ENCODE measurements at places on chromosomes 11 and 22.

DNA sequence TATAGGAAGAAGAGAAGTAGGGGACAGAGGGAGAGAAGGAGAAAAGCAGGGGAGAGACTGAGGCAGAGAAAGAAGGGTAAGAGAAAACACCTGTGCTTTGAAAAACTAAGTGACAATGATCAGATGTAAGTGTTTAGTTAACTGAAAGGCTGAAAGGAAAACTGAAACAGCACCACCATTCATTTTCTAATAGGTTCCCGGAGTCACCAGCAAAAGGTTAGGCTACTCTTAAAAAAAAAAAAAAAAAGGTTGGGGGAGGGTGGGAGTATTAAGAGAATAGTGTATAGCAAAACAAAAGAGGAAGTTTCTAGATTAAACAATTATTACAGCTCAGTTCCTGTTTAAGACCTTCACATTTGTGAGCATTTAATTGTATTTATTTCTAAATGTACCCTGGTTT, 113.8 kb downstream of the CADM1 start:
- DNase-seq: no peak

- no peak for DNase-seq
Observed at GRCh38 chr11:2685566-2686359, 14.0 kb downstream of the KCNQ1OT1 start.

GRCh38 chr22:35961480-35962295, 66.9 kb downstream of the RBFOX2 start:
- DNase-seq: no peak

GRCh38 chr11:89521792-89522191, 30.6 kb upstream of the NOX4 start:
- DNase-seq: no peak

- no peak for DNase-seq
Observed at GRCh38 chr11:77568306-77568705, 21.4 kb upstream of the AQP11 start.

- no peak for DNase-seq
Observed at GRCh38 chr11:70862093-70862492, 390.3 kb downstream of the SHANK2 start.

DNA sequence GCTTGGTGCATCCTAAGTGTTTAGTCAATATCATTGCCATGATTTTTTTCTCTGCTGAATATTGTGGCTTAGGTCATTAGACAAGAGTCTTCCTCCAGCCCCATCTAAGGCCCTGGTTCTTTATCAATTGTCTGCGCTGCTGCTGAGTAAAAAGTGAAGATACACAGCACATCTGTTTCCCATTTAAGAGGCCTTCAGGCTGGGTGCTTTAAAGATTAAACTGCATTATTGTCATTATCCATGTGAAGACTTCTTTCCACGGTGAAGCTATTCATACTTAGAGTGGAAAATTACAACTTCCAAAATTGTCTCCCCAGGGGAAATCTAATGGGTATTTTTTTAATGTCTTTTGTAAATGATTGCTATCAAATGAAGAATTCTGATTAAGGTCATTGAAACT, 719.8 kb upstream of the LRRC4C start:
- no peak for DNase-seq

DNA sequence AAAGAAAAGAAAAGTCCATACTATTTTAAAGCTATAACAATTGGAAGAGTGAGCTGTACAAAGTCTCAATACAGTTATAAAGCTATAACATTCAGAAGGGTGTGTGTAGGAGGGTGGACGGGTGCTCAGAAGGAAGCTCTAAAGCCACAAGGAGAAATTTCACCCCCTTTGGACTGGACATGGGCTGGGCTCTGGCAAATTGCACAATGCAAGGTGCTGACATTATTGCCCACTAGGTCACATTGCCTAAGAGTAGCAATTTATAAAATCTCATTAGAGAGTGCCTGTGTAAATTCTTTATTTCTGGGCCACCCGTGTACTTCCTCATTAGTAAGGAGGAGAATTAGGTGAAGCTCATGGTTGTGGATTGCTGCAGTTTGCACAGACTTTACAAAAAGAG, 5.7 kb upstream of the APOBEC3A start:
- no peak for DNase-seq

- DNase-seq: no peak
Observed at GRCh38 chr11:2489083-2489482, 44.3 kb downstream of the KCNQ1 start.

- DNase-seq: peak; percentile 11
Observed at GRCh38 chr22:29478326-29479276, 1.4 kb upstream of the NEFH start.

GRCh38 chr11:128862908-128863660, 4.0 kb downstream of the KCNJ1 start:
- DNase-seq: no peak

- no peak for DNase-seq
Observed at GRCh38 chr11:67270256-67271204, 4.3 kb downstream of the GRK2 start.

DNA sequence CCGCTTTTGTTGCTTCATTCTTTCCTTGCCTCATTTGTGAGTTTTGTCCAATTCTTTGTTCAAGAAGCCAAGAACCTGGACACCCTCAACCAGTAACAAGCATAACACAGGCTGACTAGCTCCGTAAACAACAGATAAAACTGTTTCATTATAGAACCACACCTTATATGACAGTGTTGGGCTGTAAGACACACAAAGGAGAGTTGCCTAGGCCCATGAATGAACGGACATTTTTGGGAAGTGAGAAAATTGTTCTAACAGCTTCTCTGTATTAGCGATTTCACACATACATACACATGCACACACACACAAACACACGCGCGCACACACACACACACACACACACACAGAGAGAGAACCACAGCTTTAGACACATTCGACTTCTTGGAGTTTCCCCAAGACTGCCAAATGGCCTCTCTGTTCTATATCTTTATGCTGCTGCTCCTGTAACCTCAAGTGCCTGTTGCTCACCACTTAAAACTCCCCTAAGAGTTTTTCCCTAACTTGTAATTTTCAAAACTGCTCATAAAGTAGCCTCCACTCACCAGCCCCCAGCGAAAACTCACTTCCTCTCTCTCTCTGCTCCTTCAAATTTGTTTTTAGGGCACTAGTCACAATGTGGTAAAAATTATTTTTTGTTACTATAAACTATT, 35.9 kb downstream of the CTSC start:
- peak; percentile 63 for DNase-seq

GRCh38 chr11:120573756-120574354, 62.3 kb downstream of the GRIK4 start:
- no peak for DNase-seq

DNA sequence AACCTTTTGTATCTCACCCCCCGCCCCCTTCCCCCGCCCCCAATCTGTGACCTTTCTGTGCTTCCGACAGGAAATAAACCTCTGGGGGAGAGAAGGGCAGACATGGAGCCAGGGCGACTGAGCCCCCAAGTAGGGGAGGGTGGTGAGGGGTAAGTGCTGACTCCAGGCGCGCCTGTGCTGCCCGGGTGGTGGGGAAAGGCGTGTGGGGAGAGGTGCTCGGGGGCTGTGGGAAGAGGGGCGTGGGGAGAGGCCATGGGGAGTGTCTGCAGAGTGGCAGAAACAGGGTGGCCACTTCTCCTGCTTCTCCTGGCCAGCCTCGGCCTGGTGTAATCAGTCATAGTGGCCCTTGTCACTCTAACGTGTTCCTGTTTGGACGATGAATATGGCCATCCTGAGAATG, 8.0 kb downstream of the SLC16A8 start:
- DNase-seq: no peak

DNA sequence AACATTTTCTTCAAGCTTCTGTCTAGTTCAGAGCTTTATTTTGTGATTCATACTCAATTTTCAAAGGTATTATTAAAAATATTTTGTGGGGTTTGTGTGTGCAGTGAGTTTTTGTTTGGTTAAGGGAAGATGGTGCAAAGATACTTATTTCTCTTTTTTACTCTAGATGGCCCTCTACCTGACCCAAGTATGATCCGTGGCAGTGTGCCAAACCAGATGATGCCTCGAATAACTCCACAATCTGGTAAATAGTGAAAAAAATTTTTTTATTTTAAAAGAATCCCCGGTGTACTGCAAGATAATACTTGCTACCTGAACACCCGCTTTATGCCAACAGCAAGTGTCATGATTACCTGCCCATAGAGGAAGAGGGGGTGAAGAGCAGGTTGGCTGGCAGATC, 54.2 kb downstream of the EP300 start:
- no peak for DNase-seq

GRCh38 chr22:32531931-32532819, 57.6 kb downstream of the FBXO7 start:
- DNase-seq: no peak

Measured in CD4-positive, alpha-beta T cell treated with Interleukin-12 subunit alpha and Interleukin-12 subunit beta, for 1 hour (primary cell).